ENCODE measurements at places on chromosomes 4 and X.

GRCh38 chr4:131063878-131064277, 1967.9 kb downstream of the C4orf33 start:
- DNase-seq = no peak

GRCh38 chr4:18869166-18869565, 847.6 kb upstream of the LCORL start:
- no peak for DNase-seq

- DNase-seq = no peak
These were observed 1.4 kb upstream of the PPID start for GRCh38 chr4:158724637-158725036.

GRCh38 chr4:13524504-13525243, 19.6 kb downstream of the NKX3-2 start:
- peak; percentile 57 for DNase-seq

DNA sequence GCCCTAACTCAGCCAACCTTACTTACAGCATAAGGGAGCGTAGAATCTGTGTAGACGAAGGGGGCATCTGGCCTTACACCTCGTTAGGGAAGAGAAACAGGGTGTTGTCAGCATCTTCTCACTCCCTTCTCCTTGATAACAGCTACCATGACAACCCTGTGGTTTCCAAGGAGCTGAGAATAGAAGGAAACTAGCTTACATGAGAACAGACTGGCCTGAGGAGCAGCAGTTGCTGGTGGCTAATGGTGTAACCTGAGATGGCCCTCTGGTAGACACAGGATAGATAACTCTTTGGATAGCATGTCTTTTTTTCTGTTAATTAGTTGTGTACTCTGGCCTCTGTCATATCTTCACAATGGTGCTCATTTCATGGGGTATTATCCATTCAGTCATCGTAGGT, 14.6 kb downstream of the PLP1 start:
- DNase-seq = peak; percentile 27

- DNase-seq = no peak
These were observed 31.4 kb downstream of the GC start for GRCh38 chr4:71752383-71753042.

- DNase-seq = peak; percentile 0
These were observed 1016.5 kb downstream of the SH3BGRL start for GRCh38 chrX:82218361-82218760.

DNA sequence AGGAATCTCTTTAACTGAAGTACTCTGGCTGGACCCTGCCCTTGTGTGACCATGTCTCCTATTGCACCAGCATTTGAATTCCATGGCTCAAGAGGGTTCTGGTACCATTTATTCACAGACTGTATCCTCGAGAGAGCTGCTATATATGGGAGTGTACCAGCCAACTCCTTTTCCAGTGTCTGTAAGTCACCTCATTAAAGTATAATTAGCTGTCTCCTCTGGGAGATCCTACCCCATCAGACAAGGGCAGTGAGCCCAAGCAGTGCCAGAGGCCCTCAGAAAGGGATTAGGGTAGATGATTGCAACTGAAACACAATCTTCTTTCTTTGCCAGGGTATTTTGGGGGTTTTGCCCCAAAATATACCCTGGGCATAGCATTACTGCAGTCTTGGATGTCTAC, 31.6 kb downstream of the GNL3L start:
- no peak for DNase-seq

DNA sequence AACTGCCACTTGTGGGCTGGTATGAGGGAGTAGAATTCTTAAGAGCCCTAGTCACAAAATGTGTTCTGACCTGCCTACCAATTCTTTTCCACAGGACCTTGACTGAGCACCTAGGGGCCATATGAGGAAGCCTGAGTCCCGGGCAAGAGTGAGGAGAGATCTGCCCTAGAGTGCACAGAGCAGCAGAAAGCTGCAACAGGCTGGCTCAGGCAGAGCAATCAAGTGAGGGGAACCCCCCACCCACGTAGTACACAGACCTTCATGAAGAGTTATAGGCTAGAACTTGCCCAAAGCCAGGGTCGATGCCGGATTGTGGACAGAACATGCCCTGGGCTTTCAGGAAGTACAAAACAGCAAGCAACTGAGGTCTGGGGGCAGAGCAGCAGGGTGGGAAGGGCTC, 117.0 kb downstream of the SPOCK3 start:
- DNase-seq = no peak

DNA sequence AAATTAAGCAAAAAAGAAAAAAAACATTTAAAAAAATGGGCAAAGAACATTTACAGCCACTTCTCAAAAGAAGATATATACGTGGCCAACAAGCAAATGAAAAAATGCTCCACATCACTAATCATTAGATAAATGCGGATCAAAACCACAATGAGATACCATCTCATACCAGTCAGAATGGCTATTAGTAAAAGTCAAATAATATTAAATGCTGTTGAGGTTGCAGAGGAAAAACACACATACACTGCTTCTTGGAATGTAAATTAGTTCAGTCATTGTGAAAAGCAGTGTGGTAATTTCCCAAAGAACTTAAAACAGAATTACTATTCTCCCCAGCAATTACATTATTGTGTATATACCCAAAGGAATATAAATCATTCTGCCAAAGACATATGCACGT, 1189.0 kb downstream of the PCDH18 start:
- no peak for DNase-seq

GRCh38 chr4:102759831-102760644, 730 bp downstream of the MANBA start:
- peak; percentile 68 for DNase-seq

DNA sequence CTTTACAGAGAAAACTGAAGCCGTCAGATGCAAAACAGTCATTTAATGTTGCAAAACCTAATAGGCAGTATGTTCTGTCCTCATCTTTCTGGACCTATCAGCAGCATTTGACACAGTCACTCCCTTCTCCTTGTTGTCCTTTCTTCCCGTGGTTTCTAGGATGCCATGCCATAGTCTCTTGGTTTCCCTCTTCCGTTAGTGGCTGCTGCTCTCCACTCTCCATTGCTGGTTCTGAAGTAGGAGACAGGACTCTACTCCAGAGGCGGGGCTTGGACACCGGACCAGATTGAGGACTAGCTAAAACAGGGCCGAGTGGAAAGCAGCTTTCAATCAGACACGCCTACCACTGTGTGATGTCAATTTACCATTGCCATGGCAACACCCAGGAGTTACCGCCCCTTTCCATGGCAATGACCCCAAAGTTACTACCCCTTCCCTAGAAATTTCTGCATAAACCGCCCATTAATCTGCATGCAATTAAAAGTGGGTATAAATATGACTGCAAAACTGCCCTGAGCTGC, 88.8 kb upstream of the CCDC160 start:
- no peak for DNase-seq

DNA sequence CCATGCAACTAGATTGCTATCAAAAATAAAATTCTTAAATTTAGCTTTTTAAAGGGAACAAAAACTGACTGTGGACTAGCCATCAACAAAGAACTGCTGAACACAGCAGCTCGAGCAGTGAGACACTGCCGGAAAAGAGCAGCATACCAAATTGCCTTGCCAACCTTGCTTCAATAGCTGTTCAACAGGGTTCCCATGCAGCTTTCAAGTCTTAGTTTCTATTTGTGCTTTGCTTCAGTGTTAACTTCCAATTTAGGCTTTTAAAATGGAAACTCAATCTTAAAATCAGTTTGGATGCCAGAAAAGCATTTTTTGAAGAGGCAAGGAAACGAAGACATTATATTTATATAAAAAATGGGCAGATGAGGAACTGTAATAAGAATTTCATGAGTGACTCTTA, 463.4 kb upstream of the MAGEB18 start:
- DNase-seq = no peak

DNA sequence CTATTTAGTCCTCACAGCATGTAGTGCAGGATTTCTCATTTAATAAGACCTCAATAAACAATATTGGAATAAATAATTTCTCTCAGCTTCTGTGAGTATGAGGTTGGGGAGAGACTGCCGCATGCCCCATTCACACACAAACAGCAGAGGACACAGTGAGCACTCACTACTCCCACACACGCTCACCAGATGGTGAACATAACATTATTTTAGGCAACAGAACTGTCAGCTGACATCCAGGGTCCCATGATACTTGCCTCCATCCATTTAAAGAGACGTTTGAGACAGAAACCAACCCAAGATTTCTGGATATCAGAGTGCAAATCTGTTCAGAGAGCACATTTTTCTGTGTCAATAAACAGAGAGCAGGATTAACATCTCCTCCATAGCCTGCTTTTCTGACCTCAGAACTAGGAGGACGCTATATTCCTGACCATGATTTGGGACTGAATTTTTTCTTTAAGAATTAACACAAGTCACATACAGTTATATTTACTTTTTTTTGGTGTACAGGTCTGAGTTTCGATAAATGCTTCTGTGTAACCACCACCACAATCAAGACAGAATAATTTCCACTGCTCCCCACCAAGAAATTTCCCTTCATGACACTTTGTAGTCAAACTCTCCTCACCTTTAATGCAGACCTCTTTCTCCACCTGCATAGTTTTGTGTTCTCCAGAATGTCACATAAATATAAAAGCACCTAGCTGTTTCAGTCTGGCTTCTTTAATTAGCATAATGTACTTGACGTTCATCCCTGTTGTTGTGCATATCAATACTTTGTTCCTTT, 16.7 kb downstream of the GPRIN3 start:
- DNase-seq = no peak

DNA sequence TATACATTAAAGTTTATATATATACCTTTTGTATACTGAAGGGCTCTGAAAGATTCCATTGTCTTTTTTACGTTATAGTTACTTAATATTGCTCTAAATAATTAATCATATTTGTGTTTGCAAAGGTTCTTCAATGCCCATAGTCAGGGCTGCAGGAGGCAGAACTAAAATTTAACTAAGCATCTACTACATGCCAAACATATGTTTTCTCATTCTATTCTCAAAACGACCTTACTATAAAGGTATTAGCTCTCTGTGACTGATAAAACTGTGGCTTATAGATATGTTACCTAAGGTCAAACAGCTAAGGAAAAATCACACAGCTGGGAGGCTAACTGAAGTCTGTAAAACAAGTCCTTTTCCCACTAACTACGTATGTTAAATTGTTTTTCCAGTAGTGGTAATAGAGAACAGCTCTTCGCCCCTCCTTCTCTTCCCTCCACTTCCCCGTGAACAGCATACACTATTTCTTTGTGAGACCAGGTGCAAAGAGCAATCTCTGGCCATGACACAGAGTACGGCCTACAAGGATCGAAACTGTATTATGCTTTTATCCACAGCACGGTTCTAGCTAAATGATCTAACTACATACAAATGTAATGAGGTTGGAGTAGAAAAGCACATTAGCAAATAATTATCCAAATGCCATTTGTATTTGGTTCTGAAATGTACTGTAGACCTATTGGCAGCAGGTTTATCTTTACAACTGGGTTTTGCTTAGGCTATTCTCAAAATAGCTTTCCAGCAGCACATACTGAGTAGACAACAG, 1.7 kb downstream of the CNOT6L start:
- DNase-seq = no peak

DNA sequence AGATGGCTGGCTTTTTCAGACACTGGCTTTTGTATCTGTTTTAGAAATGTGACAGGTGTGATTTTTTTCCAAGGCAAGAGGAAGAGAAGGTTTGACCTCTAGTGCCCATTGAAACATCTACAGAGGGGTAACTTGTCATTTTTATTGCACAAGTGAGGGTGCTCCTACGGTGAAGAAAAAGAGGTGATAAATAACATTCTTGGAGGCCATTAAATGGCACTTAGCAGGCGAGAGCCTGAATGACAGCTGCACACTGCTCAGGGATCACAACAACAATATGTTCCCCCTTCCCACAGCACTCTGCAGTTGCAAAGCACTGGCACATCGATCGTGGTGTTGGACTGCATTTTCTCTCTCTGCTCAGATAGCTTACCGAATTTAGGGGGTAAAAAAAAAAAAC, 22.9 kb downstream of the FAM184B start:
- DNase-seq = no peak

- no peak for DNase-seq
These were observed 71.3 kb downstream of the STIM2 start for GRCh38 chr4:26931966-26932365.

DNA sequence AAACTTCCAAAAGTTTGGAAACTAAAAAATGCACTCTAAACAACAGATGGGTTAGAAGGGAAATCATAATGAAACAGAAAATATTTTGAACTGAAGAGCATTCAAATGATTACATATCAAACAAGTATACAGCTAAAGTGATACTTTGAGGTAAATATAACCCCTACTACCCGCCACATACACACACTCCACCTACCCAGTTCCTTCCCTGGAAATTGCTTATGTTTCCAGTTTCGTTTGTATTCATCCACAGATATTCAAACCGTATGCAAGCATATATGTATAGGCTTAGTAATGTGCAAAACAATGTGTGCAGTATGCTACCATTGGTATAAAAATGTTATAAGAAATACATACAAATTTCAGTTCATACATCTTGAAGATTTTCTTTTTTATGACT, 95.5 kb downstream of the SMIM20 start:
- DNase-seq = no peak
